Breast epithelium (tissue), 4 donors: ENCODE measurements at places on chromosomes 3 and 15.

DNA sequence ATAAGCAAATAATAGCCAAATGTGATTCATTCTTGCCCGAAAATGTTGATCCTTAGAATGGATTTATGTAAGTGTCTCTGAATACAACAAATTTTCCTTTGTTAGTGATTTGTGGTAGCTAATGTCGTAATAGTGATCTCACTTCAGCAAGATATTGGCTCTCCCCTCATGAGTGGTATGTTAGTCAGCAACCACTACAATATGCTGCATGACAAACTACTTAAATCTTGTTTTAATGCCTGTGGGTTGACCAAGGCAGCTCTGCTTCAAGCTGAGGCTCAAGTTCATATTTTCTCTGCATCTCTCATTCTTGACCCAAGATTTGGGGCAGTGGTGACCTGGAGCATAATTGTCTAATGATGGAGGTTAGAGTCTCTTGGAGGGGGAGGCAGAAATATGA lies 49.8 kb upstream of the GALNT15 start:
- DNase-seq: no peak

DNA sequence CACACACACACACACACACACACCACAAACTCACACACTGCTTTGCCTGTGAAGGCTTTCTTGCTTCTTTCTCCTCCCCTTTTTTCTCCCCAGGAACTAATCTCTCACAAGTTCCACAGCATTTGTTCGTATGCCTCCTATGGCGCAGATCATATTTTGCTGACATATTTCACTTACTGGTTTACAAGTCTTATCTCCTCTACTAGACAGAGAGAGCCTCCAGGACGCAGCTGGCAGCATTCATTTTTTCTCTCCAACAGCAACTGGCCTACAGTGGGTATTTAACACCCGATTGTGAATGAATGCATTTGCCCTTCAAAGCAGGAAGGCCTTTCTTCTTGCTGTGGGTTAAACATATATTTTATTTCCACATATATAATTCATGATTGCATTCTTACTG lies 47.0 kb upstream of the DLG1 start:
- DNase-seq: no peak

- no peak for DNase-seq
Measured at GRCh38 chr15:94666553-94666952, 435.2 kb downstream of the MCTP2 start.

GRCh38 chr3:194872669-194872977 lies 186.9 kb downstream of the FAM43A start:
- DNase-seq: no peak

- no peak for DNase-seq
Measured at GRCh38 chr3:122560680-122561079, 3.4 kb downstream of the PARP9 start.

DNA sequence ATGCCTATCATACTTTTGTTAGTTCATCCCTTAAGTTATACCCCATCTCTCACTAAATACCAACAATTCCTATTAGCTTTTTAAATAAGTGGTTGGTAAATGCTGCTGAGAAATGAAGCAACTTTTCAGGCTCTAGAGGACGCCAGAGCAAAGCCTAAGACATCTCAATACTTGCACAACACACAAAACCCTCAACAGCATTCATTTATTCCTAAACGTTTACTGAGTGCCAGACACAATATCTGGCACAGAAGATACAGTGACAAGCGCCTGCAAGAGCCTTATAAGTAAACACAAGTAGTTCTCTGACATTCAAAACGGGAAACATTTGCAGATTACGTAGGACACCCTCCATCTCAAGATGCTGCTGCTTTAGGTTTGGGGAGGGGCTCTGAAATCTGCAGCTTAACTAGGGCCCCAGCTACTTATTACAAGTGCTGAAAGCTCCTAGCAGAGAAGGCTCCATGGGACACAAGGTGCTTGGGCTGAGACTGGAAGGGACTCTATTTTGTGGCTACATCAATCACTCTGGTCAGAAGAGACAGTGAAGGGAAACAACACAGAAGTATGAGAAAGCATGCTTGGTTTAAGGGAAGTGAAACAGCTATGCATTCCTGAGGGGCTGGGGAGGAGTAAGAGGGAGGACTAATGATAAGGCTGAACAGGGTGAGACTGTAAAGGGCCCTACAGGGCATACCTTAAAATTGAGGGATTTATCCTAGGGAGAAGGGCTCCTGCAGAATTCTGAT lies 311.3 kb downstream of the PLCL2 start:
- no peak for DNase-seq

GRCh38 chr3:16253601-16254000 lies 11.1 kb downstream of the DPH3 start:
- DNase-seq: no peak
